ENCODE measurements at places on chromosomes 6 and 20. TPM values are rescaled to one million over a fixed set of nuclear protein-coding genes. Genes with fewer than 3 reads are reported as not detected.

Gene HLA-G
- total RNA-seq: not detected

Gene EDN1
- total RNA-seq: 2.8 TPM

Gene VNN1
- not detected for total RNA-seq

Gene SALL4
- 2.0 TPM for total RNA-seq

Gene NKX2-2
- not detected for total RNA-seq

Gene PI16
- total RNA-seq: 0.59 TPM

Gene SLC44A4
- 0.30 TPM for total RNA-seq

Gene RWDD2A
- 5.2 TPM for total RNA-seq

Gene CUTA
- 84.6 TPM for total RNA-seq

Gene SEL1L2
- not detected for total RNA-seq

Gene LINC00237
- total RNA-seq: not detected

Gene SLC22A7
- not detected for total RNA-seq
